ENCODE measurements at places on chromosomes 7 and 10.

DNA sequence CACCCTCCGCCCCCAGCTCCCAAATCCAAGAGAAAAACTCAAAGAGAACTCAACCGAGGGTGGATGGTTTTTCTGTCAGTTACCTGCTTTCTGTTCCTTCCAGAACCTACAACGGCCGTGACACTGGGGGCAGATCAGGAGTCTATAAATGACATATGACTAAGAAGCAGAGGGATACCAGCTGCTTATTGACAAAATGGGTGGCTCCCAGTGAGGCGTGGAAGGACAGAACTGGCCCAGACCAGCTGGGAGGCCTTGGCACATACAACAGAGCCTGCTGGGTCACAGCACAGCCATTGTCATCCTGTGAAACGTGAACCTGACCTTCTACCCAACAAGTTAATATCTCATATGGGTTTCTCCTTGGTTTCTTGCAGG, 84.3 kb upstream of the ADRB1 start:
- DNase-seq: no peak

DNA sequence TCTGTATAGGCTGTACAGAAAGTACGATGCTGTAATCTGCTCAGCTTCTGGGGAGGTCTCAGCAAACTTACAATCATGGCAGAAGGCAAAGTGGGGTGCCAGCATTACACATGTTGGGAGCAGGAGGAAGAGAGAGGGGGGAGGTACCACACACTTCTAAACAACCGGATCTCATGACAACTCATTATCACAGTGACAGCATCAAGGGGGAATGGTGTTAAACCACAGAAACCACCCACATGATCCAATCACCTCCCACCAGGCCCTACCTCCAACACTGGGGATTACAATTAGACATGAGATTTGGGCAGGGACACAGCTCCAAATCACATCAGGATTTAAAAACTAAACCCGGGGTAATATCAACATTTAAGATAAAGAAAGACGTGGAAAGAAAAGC, 468.8 kb upstream of the AUTS2 start:
- no peak for DNase-seq

GRCh38 chr10:104337521-104337984, 712 bp downstream of the ITPRIP start:
- DNase-seq: no peak

DNA sequence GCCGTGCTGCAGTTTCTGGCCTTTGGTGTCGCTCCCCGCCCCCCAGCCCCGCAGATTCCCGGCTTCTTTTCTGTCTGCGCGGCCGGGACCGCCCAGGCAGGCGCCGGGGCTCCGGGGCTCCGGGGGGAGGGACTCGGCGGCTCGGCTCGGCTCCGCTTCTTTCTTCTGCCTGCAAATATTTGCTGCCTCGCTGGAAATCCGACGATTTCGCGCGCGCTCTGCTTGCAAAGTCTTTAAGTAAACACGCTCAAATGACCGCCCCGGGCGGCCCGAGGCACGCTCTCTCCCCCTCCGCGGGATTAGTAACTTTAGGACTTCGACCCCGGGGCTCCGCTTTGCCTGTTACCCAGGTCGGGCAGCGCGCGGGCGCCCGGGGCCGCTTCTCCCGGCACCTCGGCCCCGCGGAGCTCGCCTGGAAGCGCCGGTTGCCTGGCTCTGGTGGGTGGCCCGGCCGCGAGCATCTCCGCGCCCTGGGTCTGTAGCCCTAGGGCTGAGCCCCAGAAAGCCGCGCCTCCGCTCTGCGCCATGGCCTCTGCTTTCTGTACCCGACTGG, 3.9 kb upstream of the GATA3 start:
- no peak for DNase-seq

- DNase-seq: no peak
These were observed 112.2 kb upstream of the JCAD start for GRCh38 chr10:30171601-30172000.

DNA sequence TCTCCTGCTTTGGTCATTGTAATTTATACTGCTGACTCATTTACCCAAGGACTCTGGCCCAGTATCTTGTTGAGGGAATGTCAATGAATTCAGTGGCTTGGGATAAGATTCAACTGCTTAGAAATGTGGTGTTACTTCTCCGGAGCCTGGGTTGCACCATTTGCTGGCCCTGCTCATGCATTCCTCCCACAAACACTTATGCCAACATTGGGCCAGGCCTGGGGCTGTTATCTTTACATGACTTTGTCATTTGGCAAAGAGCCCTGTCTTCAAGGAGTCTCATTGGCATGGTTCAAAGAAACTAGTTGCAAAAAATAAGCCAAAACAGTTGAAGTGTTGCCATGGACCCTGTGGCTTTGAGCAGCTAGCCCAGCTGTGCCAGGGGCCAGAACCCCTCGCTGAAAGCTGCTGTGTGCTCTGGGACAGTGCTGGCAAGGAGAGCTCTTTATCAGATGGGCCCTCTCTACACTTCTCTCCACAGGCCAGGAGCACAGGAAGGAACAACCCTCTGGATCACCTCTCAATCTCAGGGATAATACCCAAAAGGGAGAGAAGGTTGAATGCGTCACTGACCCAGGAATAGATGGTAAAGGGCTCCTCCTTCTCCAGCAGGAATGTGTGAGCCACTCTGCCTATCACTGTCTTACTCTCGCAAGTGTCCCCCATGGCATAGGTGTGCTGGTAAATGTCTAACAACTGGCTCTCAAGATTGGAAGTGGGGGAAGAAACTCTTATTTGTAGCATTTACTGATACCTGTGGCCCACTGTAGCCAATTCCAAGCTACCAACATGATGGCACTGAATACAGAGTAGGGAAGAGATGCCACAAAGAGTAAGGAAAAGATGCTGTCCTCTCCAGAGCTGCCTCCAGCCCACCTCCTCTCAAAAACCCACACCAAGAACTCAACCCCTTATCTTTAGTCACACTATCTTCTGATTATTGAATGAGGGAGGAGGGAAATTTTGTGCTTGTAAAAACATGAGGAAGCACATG, 23.5 kb upstream of the PDE1C start:
- no peak for DNase-seq

- no peak for DNase-seq
These were observed 527 bp downstream of the PDIA4 start for GRCh38 chr7:149027611-149028345.

GRCh38 chr7:74325210-74325565, 36.0 kb downstream of the CLIP2 start:
- DNase-seq: no peak

DNA sequence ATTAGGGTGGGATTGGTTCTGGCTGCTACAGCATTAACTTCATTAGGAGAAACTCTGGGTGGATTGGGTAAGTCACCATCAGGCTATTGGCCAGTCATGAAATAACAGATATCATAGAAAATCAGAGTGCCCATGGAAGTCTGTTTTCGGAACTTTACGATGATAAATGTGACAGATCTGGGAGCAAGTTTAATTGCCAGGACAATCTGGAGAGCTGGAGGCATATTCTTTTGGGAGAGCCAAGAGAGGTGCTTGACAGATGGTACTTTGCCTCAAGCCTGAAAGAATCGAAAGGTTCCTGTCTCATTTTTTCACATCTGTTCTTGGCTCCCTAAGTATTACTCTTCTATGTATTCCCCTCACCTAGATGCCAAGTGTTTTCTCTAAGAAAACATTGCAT, 369.9 kb downstream of the CNTNAP2 start:
- DNase-seq: no peak
